ENCODE measurements at places on chromosomes 7 and 10.

- no peak for DNase-seq
These were observed 17.6 kb upstream of the SCIN start for GRCh38 chr7:12552876-12553275.

DNA sequence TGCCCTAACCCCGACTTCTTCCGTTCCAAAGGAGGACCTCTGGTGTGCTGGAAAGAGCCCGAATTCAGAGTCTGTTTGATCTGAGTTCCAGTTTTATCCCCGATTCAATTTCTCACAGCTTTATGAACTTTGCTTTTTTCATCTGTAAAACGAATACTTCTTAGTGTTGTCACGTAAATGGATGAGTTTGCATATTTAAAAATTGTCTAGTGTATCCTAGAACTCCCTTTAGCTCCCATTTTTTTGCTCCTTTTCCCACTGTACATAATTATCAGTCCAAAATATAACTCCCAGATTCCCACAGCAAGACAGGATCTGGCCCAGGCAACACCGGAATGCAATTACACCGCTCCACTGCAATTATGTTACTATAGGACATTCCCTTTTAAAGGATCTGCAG lies 80.7 kb upstream of the ARHGAP21 start:
- no peak for DNase-seq

- no peak for DNase-seq
These were observed 182.0 kb upstream of the GHITM start for GRCh38 chr10:83957168-83957947.

- peak; percentile 3 for DNase-seq
These were observed 124.5 kb upstream of the GDF10 start for GRCh38 chr10:47175181-47176123.

DNA sequence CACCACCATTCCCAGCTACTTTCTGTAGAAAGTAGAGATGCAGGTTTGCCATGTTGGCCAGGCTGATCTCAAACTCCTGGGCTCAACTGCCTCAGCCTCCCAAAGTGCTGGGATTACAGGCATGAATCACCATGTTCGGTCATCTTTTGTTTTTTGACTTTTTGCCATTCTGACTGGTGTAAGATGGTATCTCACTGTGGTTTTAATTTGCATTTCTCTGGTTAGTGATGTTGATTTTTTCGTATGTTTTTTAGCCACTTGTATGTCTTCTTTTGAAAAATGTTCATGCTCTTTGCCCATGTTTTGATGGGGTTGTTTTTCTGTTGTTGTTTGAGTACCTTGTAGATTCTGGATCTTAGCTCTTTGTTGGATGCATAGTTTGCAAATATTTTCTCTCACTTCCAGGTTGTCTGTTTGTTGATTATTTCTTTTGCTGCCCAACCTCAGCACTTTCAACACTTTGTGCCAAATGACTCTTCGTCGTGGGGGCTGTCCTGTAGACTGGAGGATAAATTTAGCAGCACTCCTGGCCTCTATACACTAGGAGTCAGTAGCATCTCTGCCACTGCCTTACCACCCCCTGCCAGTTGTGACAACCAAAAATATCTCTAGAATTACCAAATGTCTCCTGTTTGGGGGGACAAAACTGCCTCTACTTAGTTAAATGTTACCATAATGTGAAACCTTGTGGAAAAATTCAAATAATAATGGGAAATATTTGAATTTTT lies 6.5 kb upstream of the CPED1 start:
- DNase-seq = no peak

- DNase-seq = peak; percentile 21
These were observed 138.9 kb downstream of the GRK5 start for GRCh38 chr10:119346095-119346832.

DNA sequence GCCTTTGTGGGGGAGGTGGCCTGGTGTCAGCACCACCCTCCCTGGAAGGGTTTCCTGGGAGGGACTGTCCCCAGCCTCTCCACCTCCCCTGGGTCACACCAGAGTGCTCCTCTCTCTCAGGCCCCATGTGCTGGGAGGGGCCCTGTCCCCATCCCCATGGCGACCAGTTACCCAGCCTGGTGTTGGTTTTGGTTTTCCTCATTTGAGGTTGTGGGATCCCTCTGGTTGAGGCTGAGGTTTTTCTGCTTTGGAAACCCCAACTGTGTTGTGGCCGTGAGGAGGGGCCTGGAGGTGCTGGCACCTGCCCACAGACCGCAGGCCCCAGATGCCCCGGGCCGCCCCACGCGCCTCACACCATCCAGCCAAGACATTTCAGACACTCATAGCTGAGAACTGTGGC lies 106.3 kb downstream of the GRK5 start:
- DNase-seq = no peak

DNA sequence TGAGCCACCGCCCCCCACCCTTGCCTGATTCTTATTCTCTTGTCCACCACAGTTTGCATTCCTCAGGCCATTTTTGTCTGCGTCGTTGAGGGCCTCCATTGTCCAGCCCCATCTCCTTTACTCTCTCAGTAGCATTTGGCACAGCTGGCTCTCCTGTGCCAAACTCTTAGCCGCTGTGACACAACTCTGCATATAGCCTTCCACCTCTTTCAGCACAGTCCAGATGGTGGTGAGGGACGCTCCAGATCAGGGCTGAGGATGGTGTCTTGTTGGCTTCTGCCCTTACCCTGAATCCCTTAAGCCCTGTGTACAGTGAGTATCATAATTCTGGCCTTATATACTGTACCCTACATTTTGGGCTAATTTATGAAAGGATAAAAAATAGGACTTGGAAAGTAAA lies 45.6 kb downstream of the BMPR1A start:
- DNase-seq = no peak

- no peak for DNase-seq
These were observed 14.8 kb downstream of the SRRM3 start for GRCh38 chr7:76216381-76217082.

DNA sequence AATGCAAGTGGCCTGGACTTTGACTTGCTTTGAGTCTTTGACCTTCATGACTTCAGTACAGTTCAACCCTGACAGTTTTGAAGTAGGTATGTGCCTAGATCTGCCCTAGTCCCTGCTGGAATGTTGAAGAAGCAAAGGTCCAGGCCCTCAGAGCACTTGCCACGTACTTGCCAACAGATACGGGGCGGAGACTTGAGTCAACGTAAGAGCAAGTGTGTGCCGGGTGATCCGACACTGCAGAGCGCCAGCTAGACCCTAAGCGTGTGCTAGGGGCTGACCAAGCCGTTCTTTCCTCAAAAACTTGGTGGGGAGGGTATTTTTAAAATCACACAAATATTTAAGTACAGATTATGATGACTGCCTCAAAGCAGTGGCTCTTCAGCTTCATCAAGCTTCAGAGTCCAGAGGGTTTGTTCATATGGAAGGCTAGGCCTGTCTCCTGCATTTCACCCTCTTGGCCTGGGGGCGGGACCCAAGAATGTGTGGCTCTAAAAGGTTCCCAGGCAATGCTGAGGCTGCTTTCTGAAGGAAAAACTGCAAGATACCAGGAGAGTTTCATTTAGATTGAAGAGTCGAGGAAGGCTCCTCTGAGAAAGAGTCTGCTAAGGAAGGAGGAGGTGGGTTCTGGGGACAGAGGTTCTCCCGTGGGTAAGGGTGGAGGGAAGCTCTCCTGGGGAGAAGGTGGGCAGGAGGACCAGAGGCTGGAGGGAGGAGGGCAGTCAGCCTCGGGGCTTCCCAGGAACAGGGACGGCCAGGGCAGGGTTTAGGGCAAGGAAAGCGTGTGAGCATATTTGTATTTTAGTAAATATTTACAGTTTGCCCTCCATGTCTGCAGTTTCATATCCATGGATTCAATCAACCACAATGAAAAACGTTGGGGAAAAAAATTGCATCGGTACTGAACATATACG lies 160.3 kb downstream of the EGFR start:
- no peak for DNase-seq

- DNase-seq = no peak
These were observed 827.8 kb upstream of the ZWINT start for GRCh38 chr10:57188846-57189245.

DNA sequence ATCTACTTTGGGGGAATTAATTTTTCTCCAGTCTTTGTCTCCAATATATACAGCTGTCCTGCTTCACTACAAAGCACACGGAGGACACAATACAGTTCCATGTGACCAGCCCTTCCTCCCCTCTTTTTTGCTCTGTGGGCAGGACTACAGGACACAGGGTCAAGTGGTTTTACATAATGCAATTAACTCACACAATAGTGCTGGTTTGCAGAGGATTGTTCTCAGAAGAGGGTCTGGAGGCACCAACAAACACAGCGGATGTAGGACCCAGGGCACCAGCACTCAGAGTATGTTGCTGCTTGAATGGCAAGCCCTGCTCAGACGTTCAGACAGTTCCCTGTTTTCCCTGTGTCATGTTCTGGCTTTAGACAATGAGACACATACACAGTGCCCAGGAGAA lies 52.0 kb upstream of the NPTX2 start:
- DNase-seq = no peak

DNA sequence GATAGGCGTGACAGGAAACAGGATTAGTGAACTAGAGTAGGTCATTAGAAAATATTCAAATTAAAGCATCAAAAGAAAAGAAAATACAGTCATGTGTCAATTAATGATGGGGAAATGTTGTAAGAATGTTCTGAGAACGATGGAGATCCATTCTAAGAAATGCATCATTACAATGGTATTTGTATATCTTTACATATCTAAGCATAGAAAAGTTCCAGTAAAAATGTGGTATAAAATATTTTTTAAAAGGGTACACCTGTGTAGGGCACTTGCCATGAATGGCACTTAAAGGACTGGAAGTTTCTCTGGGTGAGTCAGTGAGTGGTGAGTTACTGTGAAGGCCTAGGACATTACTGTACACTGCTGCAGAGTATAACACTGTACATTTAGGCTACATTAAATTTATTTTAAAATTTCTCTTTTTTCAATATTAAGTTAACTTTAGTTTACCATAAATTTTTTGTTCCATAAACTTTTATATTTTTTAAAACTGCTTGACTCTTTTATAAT lies 282.5 kb downstream of the BMPER start:
- no peak for DNase-seq

- DNase-seq = no peak
These were observed 11.4 kb upstream of the HSPA12A start for GRCh38 chr10:116753759-116754158.

GRCh38 chr7:78620920-78621319 lies 822.3 kb downstream of the PHTF2 start:
- no peak for DNase-seq

DNA sequence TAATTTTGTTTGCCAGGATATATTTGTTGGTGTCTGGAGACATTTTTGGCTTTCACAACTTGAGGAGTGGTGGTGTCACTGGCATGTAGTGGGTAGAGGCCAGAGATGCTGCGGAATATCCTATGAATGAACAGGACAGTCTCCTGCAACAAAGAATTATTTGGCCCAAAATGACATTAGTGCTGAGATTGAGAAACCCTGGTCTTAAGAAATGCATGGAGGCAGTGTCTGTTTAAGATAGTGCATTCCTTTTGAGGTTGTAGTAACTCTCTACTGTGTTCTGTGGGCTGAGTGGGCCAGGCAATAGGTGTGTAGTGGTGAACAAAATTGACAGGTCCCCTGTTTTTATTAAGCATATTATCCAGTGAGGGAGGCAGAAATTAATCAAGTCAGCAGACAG lies 165.5 kb downstream of the CDK14 start:
- DNase-seq = no peak

DNA sequence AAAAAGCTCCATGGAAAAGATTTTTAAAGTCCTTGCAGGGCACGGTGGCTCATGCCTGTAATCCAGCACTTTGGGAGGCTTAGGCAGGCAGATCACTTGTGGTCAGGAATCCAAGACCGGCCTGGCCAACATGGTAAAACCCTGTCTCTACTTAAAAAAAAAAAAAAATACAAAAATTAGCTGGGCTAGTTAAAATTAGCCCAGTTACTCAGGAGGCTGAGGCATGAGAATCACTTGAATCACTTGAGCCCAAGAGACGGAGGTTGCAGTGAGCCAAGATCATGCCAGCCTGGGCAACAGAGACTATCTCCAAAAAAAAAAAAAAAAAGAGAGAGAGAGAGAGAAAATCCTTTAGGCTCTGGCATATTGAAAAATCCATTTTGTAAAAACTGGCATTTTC lies 61.9 kb downstream of the CCDC6 start:
- no peak for DNase-seq

DNA sequence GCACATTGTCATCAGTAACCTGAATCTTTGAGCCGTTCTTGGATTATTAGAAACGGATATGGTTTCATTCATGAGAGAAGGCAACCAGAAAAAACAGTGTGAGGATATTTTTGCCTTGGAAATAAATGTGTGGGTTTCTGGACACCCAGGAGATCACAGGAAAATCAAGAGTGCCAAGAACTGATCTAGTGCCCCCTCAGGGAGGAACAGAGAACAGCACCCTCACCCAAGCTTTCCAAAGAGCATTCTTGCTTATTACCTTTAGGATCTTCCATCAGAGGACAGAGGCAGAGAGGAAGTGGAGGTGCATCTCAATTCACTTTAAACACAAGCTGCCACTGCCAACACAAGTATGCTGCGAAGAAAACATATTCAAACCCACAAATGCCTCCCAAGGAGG lies 851.5 kb upstream of the COBL start:
- DNase-seq = no peak

- DNase-seq = no peak
These were observed 665.4 kb downstream of the AUTS2 start for GRCh38 chr7:70263471-70264255.

- no peak for DNase-seq
These were observed 60.5 kb downstream of the CLEC2L start for GRCh38 chr7:139583826-139584553.

Data from SHP77 treated with DMSO at 0.1 percent for 48 hours (cell line).